ENCODE measurements at places on chromosomes 7 and 10.

DNA sequence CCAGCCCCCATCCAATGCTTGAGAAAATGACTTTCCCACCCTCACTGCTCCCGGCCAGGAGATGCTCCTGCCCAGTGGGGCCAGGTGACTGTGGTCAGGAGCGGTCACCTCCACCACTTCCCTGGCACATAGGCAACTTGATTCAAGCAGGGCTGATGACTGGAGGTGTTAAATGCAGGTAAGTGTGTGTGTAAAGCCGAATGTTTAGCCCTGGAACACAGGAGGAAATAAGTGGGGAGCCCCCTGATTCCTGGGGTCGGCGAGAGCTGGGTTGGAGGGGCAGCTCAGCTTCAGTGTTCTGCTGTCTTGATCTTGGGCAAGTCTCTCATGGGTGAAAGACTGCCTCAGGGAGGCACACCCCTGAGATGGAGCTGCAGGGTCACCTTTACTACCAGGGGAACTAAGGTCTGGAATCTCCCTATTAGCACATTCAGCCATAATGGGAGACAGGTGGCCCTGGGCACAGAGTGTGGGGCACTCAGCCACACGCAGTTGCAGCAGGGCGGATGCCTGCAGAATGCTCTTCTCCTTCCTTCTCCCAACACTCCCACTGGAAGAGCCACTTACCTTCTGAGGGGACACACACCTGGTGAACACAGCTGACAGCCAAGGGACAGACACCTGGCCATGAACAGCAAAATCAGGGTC, 124.1 kb downstream of the PTPN20 start:
- no peak for DNase-seq

GRCh38 chr7:3691478-3692158, 390.6 kb downstream of the SDK1 start:
- no peak for DNase-seq

DNA sequence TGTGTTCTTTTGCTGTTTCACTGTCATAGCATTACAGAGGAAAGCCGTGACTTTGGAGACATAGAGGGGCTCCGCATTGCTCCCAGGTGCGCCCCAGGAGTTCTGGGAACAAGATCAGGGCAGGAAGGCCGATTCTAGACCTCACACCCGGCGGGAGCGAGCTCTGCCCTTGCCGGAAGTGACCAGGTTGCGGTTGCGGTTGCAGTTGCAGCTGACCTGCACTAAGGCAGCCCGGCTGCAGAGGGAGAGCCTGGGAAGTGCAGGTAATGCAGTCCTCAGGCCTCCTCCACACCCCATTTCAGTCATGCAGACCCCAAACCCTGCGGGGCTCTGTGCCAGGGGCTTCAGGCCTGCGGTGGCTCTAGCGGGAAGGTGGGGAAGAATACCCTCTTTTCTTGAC, 130.0 kb upstream of the LANCL2 start:
- DNase-seq = no peak

GRCh38 chr7:106891548-106892410, 26.7 kb downstream of the PIK3CG start:
- DNase-seq = no peak

GRCh38 chr7:28509251-28510025, 97.1 kb downstream of the CREB5 start:
- no peak for DNase-seq

GRCh38 chr10:98488669-98489430, 42.1 kb upstream of the HPS1 start:
- DNase-seq = no peak

- no peak for DNase-seq
Observed at GRCh38 chr10:31630861-31631567, 297.6 kb downstream of the ARHGAP12 start.
